Activated CD8-positive, alpha-beta memory T cell treated with anti-CD3 and anti-CD28 coated beads for 1 hour (primary cell): ENCODE measurements at places on chromosomes 2 and 18.

DNA sequence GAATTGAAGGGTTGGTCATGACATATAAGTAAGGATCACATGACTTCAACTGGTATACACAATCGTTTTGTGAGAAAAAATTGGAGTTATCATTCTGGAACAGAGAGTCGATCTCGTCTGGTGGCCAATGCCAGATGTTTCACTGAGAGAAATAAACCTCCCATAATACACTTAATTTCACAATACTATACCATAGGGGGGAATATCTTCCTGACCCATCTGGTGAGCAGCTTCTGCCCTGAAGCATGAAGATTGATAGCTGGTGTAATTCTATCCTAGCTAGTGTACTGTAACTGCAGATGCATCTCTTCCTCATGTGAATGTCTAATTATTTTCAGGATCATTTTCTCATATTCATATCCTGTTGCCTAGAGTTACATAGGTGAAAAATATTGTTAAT, 15.7 kb upstream of the CDH7 start:
- no peak for DNase-seq

- no peak for DNase-seq
Measured at GRCh38 chr18:54783139-54783538, 45.1 kb upstream of the RAB27B start.

DNA sequence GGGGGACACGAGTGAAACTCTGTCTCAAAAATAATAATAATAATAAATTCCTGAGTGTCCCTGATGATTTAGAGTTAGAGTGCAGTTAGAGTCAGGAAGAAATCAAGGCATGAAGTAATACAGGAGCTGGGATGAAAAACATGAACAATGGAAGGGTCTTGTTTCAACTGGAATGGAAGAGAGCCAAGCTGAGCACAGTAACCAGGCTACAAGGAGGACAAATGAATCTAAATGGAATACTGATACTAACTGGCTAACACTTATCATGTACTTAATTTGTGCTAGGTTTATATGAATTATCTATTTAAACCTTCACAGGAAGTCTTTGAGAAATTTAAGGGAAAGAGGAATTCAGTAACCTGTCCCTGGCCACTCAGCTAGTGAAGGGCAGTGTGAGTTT, 38.8 kb upstream of the PSME4 start:
- no peak for DNase-seq

- DNase-seq: no peak
Measured at GRCh38 chr2:181779288-181780021, 99.1 kb upstream of the NEUROD1 start.

GRCh38 chr2:24763843-24764242, 29.3 kb downstream of the PTRHD1 start:
- DNase-seq: no peak

DNA sequence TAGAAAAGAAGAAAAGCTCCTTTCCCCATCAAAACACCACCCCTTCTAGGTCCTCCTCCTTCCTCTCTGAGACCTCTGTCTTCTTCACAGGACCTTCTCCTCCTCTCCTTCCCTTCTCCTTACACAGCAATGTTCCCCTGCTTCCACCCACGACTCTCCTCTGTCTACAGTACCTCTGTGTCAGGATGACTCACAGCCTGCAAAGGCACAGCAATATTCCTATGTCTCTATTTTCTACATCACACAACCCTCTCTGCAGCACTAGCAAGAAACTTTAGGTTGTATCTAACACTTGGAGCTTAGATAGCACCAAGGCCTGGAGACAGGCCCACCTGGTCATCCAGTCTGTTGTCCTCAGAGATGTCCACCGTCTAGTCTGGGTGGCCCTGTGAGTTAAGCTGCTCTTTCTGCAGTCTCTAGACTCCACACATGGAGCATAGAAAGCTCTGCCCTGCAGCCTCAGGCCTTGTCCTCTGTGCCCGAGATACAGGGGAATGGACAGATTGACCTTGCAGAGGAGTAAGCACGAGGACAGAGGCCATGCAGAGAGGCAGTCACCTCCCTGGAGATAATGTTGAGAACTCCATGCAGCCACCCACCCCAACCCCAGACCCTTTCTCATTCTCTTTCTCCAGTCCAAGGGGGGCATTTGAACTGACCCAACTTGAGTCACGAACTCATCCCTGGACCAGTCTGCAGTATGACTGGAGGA, 212.0 kb downstream of the TNS1 start:
- DNase-seq: no peak

- no peak for DNase-seq
Measured at GRCh38 chr2:123566291-123566946, 458.7 kb upstream of the CNTNAP5 start.

GRCh38 chr2:201070948-201071478, 458 bp downstream of the HYCC2 start:
- DNase-seq: no peak

DNA sequence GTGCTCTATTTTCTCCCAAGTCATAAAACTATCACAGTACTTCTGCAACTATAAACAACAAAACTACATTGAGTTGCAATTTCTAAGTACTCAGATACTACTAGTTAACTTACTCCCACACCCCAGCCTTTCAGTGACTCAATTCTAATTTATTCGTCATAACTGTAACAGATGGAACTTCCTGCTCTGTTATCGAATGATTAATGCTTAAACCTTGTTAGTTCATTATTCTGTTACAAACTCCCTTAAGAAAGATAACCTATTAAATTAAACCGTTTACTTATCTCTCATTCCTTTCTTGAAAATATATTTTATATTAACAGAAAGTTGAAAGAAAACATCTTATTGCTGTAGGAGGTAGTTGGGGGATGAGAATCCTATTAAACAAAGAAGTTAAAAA, 17.0 kb downstream of the TNFAIP6 start:
- DNase-seq: no peak

- no peak for DNase-seq
Measured at GRCh38 chr18:23573626-23574431, 12.5 kb downstream of the NPC1 start.

DNA sequence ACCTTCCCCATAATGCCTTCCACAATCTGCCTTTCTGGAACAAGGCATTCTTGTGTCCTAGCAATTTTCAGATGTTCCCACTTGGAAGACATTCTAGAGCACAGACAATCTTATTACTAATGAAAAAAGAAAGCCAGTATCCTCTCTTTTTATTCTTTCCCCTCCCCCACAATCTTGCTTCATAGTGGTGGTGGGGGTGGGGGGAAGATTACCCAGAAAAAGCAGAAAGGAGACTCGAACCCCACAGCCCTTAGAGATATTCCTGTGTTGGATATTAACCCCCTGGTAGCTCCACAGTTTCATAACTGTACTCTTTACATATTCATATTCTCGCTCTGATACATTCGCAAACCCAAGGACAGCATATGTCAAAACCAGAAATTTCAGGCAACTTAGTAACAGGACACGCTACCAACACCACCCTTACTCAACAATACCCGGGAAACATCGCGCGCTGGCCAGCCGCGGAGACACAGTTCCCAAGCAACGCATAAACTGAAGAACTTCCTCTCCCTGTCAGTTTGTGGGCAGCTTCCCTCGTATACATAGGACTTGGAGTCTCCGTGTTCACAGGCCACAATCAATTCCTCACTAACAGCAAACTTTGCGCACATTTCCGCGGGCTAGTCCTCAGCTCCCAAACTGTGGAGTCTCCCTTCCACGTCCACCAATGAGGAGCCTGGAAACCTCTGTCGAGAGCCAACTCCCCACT, 793 bp downstream of the NR4A2 start:
- no peak for DNase-seq

GRCh38 chr18:44724105-44724778, 43.6 kb downstream of the SETBP1 start:
- DNase-seq: no peak

GRCh38 chr2:160415991-160416390, 77.6 kb downstream of the RBMS1 start:
- no peak for DNase-seq

GRCh38 chr2:182890773-182891378, 24.4 kb upstream of the FRZB start:
- no peak for DNase-seq

GRCh38 chr2:198973181-198973580, 484.6 kb downstream of the SATB2 start:
- DNase-seq: no peak

DNA sequence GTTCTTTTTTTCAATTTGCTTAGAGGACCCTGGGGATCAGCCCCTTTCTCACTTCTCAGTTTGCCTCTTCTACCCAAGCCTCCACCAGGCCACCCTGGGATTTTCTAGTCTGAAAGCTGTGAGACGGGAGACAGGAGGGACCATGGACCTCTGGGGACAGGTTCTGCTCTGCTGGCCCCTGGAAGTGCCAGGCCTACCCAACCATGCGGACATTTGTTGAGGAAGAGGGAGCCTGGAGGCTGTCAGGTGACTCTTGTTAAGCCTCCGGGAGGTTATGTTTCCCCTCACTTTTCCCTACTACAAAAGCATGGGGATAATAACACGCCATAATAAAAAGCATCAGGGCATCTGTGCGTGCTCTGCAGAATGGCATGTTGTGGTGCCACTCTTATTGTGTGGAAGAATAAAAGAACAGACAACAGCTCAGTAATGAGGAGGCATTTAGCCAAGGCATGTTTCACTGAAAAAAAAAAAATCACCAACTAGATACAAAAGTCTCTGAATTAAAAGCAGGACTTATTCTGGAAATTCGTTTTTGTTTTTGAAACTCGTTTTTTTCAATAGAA, 48.3 kb upstream of the PLA2R1 start:
- no peak for DNase-seq

- DNase-seq: no peak
Measured at GRCh38 chr2:85076618-85077274, 56.4 kb upstream of the TCF7L1 start.

DNA sequence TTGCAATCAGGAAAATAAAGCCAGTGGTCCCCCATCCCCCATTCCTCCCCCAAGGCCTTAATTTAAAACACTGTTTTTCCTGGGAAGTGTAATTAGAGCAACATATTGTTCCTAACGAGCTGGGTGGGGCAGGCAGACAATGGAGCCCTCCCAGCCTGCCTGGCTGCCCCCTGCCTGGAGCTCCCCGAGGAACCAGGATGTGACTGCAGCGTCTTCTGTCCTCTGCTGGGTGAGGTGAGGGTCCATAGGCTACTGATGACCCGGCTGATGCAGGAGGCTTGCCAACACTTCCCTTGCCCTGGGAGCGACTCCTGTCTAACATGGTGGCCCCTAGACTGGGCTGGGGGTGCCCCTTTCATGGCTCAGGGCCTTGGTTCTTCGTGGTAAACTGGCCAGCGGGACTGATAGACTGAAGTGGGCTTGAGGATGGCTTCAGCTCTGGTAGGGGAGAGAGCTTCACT, 152.4 kb downstream of the DYSF start:
- DNase-seq: no peak

DNA sequence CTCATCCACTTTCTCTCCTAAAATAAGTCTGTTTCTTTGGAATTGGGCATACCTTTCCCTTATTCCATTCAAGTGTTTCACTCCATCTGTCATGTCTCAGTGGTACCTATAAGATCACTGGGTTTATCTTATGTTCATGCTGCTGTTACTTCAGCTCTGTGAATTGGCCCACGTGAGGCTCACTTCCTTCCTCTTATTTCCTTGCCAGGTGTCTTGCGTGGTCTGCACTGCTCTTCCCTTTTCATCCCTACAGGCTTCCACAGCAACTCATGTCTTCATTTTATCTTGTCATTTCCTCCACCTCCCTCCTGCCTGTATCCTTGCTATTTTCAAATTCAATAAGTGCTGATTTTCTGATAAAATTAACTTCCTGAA, 159.1 kb upstream of the ALPP start:
- no peak for DNase-seq

DNA sequence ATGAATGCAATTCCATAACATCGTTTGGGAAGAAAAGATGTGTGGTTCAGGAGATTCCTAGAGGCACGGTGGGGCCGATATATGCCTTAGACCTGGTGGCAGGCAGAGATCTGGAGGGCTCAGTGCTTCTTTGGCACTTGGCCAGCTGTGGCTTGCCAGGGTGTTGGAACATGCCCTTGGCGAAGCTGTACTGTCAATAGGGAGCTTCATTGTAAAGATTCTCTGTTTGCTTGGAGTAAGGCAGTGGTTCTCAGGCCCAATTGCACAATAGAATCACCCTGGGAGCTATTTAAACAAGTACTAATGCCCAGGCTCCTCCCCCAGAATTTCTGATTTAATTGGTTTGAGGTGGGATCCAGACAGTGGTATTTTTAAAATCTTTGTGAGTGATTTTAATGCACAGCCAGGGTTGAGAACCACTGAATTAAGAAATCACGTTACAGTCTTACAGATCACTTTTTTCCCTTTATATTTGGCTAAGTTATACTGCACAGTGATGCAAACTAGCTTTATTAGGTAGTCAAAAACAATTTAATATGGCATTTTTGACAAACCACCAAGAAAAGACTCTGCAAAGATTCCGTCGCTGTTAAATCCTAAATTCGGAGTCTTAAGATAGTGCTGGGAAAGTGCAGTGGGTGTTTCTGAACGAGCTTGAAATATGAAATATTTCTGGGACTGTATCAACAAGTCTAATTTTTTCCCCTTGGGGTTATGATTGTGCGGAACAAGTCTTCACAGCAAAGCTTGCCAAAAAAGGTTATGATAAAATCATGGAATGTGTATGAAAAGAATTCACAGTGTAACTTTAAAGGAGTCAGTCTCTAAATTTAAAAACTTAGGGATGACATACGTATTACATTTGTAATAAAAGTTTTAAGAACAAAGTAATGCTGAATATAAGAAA, 78.0 kb downstream of the CRIM1 start:
- no peak for DNase-seq

GRCh38 chr2:149068996-149069888, 30.7 kb downstream of the LYPD6B start:
- no peak for DNase-seq

- DNase-seq: no peak
Measured at GRCh38 chr2:88334418-88334817, 118.1 kb downstream of the FOXI3 start.

DNA sequence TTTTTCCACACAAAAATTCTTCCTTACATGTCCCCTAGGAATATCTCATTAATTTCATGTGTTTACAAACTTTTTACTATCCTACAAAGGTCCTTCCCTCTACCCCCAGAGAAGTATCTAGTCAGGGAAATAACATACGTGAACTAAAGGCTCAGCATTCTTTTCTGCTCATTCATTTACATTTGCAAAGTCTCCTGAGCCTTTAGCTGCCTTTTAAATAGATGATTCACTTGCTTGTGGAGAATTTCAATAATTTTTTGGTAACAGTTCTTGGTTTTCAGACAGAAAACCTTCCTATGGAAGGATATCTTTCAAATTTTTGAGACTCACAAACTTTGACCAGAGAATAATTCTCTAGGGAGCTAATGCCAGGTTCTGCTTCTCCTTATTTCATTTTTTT, 81.5 kb upstream of the RMDN2 start:
- no peak for DNase-seq
